ENCODE measurements at places on chromosomes 5 and 9.

DNA sequence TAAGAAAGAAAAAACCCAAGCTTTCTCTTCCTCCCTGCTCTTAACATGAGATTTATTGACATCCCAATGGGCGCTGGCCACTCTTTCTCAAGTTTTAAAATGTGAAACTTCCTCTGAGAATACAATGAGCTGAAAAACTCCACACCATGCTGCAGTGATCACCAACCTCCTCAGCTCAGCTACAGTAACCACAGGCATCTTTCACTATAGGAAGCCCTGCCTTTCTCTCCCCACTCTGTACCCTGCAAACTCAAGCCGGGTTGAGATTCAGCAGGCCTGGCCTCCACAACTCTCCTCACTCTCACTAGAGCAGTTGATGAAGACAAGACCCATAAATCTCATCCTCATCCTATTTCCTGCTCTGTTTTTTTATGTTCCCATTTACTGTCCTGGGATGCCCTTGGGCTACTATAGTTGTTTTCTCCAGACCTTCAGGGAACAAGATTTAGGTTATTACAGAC is 48.3 kb downstream of the SH3TC2 start:
- no peak for DNase-seq

DNA sequence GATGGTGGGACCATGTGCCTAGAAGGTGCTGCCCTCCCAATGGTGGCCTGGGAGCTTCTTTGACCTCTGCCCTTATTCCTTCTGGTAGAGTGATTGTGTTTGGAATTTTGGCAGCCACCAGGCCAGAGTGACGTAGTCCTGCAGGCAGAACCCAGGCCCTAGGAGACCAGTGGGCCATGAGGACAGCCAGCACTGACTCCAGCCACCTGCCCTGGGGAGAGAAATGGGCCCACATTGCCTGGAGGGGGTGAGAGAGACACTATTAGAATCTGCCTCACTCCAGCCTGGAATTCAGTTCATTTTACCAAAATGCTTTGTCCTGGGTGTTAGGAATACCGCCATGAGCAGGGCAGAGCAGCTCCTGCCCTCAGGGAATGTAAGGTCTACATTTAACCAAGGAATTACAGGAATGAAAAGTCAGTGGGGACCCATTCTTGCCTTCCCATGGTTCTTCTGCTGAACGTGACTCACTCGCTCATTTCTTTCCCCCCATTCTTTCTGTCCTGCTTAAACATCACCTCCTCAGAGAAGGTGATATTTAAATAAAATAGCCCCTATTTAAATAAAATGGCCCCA is 5.5 kb upstream of the COL27A1 start:
- DNase-seq = no peak

- no peak for DNase-seq
Measured at GRCh38 chr5:139686706-139687441, 38.7 kb downstream of the CXXC5 start.

DNA sequence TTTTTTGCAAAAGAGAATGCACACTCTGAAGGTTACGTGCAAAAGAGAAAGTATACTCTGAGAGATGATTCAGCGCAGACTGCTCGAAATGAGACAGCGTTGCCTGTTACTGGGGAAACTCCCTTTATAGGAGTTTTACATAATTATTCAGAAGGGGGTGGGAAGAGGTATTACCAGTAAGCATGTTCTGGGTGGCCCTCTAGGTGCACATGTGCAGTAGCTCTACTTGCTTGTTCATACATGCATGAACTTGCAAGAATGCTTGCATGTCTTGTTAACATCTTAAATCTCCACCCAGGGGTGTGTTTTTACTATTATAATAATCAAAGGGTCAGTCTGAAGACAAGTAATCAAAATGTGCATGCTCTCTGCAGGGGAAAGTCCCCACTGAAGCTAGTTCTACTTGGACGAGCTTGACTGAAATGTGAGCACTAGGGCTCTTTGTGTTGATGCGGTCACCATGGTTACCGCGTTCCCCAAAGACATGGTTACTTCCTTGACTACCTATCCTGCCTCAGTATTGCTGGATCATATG is 75.5 kb downstream of the SGCD start:
- peak; percentile 95 for DNase-seq

DNA sequence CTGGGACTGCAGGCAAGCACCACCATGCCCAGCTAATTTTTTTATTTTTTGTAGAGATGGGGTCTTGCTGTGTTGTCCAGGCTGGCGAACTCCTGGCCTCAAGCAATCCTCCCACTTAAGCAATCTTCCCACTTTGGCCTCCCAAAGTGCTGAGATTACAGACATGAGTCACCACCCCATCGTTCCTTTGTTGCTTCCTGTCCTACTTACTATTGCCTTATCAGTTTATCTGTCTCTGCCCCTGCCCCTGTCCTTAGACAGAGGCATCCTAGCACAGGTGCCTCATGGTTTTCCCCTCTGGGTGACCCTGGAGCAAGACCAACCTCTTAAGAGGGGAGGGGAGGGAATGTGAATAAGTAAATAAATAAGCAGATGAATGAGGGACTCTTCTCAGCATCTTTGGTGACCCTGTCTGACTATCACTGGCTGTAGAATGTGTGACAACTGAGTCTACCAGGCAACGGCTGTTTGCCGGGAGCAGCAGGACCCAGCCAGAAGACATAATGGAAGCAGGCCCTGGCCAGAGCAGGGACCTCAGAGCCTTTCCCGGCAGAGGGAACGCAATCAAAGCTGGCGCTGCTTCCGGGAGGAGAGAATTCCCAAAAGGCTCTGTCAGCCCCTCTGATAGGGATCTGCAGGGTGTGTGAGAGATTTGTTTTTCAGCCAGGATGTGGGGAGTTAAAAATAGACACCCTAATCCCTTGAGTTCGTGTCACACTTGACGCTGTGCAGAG is 43.8 kb upstream of the DAB2IP start:
- peak; percentile 36 for DNase-seq

DNA sequence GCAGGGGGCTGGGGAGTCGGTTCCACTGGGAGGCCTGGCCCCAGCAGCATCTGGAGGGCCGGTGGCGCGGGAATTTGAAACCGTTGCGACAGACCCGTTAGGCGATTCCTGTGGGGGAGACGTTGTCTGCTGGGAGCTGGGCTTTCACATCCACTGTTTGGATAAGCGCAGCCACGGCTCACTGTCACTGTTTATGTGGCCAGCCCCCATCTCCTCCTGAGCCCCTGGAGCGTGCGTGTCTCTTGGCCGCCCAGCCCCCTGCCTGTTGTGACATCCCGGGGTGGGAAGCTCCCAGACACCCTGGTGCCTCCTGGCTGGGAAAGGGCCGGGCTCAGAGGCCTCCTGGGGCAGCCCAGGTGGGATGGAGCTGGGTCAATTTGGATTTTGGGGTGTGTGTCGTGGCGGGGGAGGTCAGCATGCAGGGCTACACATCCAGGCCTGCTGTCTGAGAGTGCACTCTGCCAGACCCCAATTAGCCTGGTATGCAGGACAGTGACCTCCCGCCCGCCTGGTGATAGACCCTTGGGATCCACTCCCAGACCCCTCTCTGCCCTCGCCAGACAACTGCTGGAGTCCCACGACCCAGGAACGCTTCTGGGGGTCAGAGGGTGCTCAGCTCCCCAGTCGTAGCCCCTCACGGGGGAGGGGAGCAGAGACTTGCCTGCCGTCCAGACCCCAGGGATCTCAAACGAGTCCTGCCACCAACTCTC is 62.0 kb upstream of the RNU6ATAC start:
- DNase-seq = no peak

DNA sequence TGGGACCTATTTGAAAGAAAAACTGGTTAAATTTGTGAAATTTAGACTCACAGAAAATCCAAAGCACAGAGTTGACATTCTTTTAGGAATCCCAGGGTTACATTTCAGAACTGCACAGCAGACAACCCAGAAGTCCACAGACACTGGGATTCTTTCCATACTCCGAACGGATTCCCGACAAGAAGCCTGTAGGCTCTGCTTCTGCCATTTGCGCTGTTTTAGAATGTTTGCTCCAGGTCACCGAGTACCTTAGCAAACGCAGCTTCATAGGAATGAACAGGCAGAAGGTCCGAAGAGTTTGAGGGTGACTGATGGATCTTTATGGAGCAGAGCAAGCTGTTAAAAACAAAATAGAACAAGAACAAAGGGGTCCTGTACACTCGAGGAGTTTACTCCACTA is 84.5 kb upstream of the NFIB start:
- no peak for DNase-seq

- no peak for DNase-seq
Measured at GRCh38 chr9:120308495-120308894, 271.5 kb downstream of the CDK5RAP2 start.

DNA sequence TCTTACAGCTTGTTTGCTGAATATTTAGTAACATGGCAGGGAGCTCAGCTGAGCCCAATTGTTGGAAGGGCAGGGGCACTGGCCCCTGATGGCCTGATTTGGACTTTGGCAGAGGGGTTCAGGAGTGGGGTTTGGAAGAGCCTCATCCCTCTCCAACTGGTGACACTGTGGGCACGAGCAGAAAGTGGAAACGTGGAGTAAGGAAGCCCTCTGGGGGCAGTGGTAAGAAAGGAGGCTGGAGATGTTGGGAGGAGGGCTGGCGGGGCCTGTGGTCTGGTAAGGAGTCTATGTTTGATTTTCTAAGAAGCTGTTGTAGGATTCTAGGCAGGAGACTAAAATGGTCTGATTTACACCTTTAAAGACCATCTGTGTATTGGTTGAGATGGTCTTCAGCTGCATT is 208.9 kb downstream of the HSPA4 start:
- no peak for DNase-seq

- DNase-seq = no peak
Measured at GRCh38 chr5:38009749-38010358, 170.0 kb upstream of the GDNF start.

All from Caki2 (cell line).